Uterine smooth muscle cell (primary cell): ENCODE measurements at places on chromosomes 5 and 9. TPM values are rescaled to one million over a fixed set of nuclear protein-coding genes. Genes with fewer than 3 reads are reported as not detected.

Gene FCN2
- total RNA-seq, result not detected in 2 replicates

Gene SLC6A7
- under 0.01 TPM in 1 of 2 replicates, not detected in the other for total RNA-seq

Gene ANKRD18A
- not detected in 2 replicates for total RNA-seq

Gene TNFSF15
- total RNA-seq, result 3.0 and 3.4 TPM in 2 replicates

Gene GABRA1
- total RNA-seq, result not detected in 2 replicates
